ENCODE measurements at places on chromosomes 11 and 22.

- no peak for DNase-seq
Measured at GRCh38 chr22:36858966-36859365, 1.8 kb upstream of the NCF4 start.

DNA sequence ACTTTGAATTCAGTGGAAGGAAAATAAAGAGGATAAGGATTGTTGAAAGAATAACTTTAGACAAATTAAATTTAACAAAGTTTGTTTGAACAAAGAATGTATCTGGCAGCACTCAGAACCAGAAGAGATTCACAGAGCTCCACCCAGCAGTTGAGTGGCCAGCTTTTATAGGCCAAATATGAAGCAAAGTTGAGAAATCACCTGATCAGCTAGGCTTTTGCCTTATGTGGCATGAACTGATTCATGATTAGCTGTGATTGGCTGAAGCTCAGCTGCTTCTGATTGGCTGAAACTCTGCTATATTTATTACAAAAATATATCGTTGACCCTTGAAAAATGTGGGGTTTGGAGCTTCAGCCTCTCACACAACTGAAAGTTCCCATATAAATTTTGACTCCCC lies 62.6 kb downstream of the PIWIL4 start:
- DNase-seq, result no peak

DNA sequence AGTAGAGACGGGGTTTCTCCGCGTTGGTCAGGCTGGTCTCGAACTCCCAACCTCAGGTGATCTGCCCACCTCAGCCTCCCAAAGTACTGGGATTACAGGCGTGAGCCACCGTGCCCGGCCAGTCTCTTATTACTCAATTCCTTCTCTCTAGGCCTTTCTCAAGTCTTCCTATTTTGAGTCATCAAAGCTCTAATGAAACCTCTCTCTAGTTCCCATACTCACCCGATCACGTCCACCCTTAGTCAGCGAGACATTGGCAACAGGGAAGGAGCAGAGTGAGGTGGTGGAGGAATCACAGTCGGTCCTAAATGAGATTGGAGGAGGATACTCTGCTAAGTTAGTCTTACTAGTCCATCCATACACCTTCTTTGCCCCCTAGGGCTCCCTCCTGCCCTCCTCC lies 5.0 kb downstream of the BSCL2 start:
- no peak for DNase-seq

GRCh38 chr11:96272529-96273222 lies 70.3 kb downstream of the MAML2 start:
- DNase-seq, result no peak

DNA sequence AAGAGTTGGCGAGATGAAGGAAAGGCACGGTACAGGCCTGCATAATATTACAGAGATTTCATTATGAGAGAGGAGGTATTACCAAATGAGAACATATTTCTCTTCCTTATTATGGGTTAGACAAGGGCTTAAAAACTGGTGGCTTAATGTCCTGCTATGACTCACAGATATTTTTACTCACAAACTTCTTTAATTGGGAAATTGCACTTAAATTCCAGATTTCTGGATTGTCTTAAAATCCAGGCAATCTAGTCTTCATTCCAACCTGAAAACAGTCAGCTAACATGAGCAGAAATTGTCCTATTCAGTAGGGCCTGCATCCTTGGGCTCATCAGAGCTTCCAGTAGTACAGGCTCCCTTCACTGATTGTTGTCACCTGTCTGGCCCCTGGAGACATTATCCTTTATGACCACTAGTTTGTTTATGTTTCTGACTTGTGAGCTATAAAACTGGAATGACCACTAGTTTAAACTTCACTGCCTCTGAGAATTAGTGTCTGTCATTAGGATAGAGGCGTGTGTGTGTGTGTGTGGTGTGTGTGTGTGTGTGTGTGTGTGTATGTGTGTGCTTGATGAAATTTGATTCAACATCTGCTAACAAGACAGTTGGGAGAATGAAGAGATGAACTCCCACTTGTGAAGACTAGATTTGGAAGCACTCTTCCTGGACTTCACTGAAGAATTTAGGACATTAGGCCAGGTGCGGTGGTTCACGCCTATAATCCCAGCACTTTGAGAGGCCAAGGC lies 25.1 kb downstream of the DBX1 start:
- DNase-seq, result no peak

- DNase-seq, result no peak
Measured at GRCh38 chr11:105524286-105524685, 85.6 kb upstream of the GRIA4 start.

- DNase-seq, result no peak
Measured at GRCh38 chr22:50443801-50444625, 30.8 kb downstream of the SBF1 start.

DNA sequence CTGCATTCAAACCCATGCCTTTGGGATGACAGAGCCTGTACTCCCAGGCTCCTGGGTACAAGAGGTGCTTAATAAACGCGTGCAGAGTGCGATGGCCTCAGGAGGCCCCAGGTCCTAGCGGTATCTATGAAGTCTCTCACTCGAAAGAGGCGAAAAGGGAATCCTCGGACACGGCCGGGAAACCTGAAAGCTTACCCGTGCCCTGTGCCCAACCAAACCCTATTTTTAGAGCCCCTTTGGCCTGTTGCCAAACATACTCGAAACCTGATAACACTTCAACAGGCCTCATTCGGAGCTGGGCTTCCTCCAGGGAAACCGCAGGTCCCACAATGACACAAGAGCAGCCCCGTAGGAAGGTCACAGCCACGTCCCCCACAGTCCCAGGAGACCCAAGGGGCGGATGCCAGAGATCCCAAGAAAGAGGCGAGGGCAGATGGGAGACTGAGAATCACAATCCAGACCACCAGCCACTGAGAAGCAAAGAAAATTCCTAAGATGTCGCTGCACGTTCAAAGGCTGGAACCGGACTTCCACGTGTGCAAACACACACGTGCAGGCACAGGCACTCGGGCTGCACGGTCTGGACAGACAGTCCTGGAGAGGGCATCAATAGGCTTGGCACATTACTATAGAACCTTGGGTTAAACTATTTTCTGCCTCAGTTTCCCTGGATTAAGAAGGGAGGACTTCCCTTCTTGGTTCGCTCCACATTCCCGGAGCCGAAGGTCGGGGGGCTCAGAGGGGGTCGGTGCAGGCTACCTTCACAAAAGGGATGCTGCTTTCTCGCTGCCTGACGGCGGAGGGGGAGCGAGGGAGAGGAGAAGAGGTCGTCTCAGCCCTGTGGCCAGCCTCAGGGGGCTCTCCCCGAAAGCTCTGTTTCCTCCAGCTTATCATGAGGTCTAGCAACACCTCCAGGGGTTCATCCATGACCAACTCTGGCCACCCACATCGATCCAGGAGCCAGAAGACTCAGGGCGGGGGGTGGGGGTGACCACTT lies 8.2 kb downstream of the PDGFB start:
- DNase-seq, result peak; percentile 70

DNA sequence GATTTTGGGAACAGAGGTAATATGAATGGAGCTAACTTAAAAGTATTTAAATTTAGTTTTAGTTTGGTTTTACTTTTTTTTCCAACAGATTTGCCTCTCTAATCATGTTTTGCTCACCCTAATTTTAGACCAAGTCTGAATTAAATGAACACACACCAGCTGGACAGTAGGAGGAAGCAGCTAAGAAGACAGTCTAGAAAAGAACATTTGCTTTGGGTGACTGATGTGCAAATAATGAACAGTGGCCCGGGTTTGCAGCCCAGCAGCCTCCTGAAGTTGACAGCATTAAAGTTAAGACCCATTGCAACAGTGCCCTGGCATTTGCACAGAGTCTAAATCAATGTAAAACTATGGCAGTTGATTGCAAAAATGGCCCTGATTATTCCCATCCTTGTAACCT lies 66.4 kb upstream of the SORL1 start:
- DNase-seq, result no peak

GRCh38 chr22:19721330-19722177 lies 1.8 kb upstream of the GP1BB start:
- no peak for DNase-seq

- DNase-seq, result no peak
Measured at GRCh38 chr22:44098966-44099530, 74.9 kb downstream of the PARVB start.
